ENCODE measurements at places on chromosomes 1 and 21.

DNA sequence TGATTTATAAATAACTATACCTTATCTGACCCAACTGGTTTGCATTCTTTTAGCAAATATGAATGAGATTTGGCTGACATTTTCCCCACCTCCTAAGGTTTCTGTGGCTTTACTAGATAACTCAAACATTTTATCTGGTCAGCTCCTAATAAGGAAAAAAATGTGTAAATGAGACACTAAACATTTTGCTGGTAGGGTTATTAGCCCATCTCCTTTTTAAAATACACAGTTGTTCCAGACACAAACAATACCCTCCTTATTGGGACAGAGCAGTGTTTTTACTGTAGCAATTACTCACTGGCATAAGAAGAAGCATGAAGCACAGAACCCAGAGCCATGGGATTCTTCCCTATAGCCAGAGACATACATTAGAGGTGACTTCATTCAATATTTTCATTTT, 53.8 kb upstream of the NUF2 start:
- no peak for DNase-seq

GRCh38 chr1:100950781-100951180, 54.9 kb downstream of the SLC30A7 start:
- DNase-seq, result no peak

DNA sequence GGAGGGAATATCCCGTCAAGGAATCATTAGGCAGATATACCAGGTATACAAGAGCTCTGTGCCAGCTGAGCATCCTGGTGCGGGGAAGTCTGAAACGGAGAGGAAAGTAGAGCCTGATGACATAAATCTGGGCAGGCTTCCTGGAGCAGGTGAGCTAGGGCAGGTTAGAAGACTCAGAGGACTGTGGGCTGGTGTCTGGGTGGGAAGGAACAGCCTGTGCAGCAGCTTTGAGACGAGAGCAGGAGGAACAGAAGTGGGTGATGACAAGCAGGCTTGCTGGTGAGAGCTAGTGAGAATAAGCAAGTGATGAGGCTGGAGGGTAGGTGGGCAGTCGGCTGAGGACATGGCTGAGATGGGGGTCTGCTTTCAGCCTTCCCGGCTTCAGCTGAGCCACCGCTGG, 6.7 kb downstream of the CELSR2 start:
- no peak for DNase-seq

- DNase-seq, result no peak
Observed at GRCh38 chr1:79716447-79716846, 709.9 kb upstream of the ADGRL4 start.

GRCh38 chr1:28510273-28510969, 4.6 kb downstream of the RCC1 start:
- DNase-seq, result no peak

DNA sequence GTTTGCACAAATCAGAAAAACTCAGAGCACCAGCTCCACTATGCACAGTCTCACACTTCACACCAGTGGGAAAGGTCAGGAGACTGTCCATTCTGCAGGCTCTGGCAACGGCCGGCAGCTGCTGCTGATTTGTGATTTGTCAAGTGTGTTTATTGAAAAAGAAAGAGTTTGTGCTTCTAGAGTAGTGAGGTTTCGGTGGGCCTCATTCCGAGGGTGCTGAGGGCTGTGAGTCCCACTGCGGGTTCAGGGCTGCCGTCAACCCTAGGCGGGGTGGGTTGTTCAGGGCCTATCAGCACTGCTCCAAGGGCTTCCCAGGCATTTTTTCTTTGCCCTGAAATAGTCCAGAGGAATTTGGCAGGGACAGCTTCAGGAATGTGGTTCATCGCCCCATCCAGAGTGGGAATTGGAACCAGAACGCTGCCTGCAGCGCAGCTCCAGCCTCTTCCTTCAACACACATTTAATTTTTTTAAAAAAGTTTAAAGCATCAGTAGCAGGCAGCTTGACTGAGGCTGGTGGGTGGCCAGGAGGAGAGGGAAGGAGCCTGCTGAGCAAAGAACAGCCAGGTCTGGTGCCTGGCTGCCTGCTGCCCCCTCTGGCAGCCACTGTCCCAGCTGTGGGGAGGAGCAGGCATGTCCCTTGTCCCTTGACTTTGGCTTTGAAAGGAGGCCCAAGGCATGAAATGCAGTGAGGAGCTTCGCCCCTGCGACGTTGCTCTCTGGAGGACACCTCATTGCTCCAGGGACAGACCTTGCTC, 19.7 kb downstream of the STUM start:
- peak; percentile 12 for DNase-seq

- no peak for DNase-seq
Observed at GRCh38 chr1:15771836-15772515, 13.4 kb downstream of the FBLIM1 start.

DNA sequence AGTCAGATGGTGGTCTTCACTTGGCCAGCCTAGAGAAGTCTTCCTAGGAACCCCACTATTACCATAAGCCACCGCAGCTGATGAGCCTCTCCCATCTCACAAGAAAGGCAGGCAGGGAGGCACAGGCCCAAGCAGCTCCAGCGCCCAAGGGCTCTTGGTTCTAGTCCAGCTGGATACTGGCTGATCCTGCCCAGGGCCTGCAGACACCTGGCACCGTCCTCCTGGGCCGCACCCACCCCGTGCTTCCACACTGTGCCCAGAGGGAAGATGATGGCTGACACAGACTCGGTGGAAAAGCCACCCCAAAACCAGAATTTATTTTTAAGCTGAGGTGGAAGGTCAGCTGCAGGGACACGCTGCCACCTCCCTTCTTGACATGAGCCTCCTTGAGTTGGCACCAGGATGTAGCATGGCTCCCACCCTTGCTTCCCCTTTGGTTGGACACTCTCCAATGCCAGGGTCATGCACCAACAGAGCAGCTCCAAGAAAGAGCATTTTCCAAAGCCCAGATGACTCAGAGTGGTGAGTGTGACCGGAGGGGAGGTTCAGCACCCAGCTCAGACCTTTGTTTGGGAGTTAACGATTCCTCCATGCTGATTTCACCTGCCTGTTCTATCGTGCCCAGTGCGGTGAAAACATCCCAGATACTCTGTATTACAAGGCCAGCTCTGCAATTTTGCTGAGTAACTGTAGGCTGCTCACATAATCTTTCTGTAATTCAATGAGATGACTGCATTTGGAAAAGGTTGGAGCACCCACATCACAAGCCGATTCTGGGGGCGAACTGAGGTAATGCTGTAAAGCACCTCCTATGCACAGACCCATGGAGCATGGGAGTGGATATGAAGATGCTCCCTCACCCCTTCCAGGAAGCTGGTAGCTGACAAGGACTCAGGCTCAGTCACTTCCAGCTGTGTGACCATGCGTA, 63.1 kb upstream of the SLC2A1 start:
- DNase-seq, result no peak

DNA sequence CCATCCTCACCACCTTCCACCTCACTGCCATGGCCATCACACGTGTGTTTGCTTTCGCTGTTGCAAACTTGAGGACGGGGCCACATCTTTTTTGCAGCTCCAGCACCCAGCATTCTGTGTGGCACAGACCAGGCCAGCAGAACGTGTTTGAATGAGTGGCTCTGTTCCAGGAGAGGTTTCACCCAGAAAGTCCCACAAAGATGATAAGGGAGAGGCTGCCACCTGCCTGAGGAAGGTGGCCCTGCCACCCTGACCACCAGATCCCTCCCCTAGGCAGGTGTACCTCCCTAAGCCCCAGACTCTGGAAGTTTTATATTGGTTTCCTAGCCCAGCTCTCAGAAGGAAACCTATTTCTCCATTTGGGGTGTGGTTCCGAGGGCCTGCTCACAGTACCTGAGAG, 252.1 kb downstream of the KAZN start:
- peak; percentile 26 for DNase-seq

- no peak for DNase-seq
Observed at GRCh38 chr1:81149649-81150325, 650.9 kb upstream of the ADGRL2 start.

DNA sequence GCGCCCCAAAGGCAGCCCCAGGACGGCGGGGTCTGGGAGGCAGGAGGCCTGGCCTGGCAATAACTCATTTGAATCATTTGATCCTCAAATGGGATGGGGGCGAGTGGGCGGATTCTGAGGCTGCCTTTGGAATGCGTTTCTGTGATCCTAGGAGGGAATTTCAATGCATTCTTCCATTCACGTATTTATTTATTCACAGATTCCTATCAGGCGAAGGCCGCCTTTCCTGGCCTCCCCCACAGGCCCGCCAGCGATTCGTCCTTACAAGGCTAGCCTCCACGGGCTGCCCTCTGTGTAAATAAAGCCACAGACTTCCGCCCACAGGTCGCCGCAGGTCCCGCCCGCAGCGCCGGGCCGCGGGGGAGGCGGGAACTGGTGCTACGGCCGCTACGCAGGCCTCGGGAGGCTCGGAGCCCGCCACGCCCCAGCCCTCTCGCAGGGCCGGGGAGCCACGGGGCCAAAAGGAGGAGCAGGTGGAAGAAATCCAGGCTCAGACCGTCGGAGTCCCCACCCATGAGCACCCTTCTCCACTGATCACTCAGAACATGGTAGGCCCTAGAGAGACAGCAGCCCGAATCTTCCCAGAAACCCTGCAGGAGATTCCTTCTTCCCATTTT, 31.3 kb upstream of the JUN start:
- peak; percentile 81 for DNase-seq

DNA sequence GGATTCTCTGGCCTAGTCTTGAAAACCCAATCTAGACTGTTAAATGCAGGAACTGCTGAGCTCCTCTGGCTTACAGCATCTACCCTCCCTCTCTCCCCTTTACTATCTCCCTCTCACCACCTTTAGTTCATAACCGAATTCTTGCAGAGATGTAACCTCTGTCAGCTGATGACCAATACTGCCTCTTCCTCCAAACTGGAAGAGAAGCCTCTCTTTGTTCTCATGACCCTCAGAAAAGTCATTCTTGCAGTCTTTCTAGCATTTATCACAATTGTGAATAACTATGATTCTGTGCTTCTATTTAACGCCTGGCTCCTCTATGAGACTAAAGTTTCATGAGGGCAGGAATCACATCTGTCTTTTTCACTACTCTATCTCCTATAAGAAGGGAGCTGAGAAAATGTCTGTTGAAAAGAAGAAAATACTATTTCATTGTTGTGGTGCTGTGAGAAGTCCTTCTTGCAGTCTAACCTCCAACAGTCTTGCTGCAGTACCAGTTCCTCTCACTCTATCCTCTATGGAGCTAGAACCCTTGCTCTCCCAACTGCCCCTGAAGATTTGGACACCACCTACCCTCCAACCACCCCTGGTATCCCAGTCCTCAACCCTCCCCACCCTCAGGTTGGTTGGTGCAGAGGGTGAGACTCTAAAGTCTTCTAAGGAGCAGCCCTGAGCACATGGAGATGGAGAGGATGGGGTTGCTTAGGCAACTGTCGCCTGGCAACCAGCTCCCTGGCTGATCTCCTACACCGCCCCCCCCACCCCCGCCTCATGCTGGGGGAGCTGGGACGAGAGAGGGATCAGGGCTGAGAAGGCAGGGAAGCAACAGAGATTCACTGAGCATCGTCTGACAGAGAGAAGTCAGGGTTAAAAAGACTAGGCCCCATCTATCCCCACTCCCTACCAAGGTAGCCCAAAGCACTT, 13.9 kb downstream of the MEF2D start:
- DNase-seq, result no peak

GRCh38 chr1:13700521-13701270, 708 bp downstream of the PRDM2 start:
- DNase-seq, result peak; percentile 61

DNA sequence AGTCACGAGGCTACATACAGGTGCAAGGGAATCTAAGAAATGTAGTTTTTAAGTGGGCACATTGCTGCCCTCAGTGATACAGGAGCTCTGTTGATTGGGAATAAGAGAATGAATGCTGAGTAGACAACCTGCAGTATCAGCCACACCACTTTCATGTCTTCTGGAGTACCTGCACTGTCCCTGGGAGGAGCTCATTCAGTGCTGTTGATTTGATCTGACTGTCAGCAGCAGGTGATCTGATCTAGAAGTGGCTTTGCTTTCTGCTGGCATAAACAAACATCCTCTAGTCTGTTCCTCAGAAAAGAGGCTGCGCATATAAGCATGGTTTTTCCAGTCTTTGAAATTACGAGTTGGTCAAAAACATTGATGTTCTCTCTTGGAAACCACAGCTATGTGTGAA, 35.5 kb upstream of the LRRC52 start:
- DNase-seq, result no peak

DNA sequence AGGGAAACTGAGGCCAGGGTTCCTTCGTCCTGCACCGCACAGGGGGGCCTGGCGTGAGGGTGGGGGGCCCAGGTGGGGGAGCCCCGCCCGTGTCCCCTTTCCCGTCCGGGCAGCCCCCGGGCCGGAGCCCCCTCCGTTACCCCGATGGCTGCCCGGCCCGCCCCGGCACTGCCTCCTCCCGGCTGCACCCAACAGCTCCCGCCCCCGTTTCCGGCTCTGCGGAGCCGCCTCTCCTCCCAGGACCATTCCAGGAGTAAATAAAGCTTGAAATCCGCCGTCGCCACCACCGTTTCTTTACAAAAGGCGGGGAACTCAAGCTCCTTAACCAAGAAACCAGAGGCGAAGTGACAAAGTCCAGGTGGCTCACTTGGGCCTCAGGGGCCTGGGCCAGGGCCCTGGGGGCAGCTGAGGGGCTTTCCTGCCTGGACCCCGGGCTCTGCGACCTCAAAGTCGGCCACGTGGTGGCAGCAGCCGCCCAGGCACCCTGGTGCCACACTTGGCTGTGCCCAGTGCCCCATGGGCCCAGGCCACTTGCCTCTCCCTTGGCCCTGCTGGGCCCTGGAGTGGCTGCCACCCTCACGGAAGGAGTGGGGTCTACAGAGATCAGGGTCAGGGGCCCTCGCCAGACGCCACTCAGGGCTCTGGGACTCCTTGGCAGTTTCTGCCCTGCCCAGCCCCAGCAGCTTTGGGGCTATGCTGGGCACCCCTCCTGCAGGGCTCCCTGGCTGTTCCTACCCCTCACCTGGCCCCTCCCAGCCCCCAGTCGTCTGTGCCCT, 514 bp upstream of the FAAP20 start:
- peak; percentile 89 for DNase-seq

DNA sequence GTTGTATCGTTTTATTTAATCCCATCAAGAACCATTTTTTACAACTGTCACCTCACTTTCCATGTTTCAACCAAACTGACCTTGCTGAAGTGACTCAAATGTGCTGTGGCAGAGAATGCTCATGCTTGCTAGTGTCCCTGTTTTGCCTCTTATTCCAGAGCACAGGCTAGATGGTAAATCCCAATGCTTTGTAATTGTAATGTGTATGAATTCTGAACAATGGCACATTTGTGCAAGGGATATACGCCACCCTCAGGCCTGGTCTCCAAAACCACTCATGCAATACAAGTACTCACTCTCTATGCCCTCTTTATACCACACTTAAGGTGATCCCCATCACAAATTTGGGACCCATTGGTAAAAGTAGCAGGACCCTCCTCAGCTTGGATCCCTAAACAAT, 313.6 kb downstream of the HHIPL2 start:
- DNase-seq, result no peak

DNA sequence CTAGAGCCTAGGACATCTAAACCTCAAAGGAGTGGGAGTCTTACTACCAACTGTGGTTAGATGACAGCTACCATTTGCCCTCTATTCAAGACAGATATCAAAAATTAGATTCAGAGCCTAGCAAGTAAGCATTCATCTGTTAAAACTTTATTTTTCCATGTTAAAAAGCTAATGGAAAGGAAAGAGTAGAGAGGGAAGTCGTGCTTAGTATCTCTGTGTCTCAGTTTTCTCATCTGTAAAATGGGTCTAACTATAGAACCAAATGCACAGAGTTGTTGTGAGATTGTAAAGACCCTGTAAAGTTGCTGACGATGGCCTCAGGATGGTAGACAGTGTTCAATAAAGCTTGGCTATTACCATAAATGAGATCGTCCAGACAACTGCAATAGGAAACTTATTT, 428.5 kb upstream of the RUNX1 start:
- DNase-seq, result no peak

Measured in KBM-7 (cell line).